ENCODE measurements at places on chromosomes 4 and X.

DNA sequence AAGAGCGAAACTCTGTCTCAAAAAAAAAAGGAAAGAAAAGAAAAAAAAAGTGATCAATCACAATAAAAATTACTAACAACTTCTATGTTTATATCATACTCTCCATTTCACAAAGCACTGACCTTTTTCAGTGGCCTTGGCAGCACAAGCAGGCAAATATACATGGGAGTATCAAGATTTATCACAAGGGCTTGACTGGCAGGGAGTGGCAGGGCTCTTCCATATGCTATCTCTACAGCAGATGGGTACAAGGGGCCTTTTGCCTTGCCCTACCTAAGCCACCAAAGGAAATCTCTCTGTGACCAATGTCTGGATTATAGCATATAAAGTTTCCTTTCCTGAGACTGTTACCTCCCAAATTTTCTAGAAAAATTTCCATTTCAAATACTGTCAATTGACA lies 24.4 kb downstream of the TSPAN5 start:
- DNase-seq, result no peak

GRCh38 chr4:122692641-122693520 lies 39.6 kb upstream of the BBS12 start:
- no peak for DNase-seq

- DNase-seq, result no peak
These were observed 694.0 kb downstream of the IL1RAPL1 start for GRCh38 chrX:29281078-29281742.

DNA sequence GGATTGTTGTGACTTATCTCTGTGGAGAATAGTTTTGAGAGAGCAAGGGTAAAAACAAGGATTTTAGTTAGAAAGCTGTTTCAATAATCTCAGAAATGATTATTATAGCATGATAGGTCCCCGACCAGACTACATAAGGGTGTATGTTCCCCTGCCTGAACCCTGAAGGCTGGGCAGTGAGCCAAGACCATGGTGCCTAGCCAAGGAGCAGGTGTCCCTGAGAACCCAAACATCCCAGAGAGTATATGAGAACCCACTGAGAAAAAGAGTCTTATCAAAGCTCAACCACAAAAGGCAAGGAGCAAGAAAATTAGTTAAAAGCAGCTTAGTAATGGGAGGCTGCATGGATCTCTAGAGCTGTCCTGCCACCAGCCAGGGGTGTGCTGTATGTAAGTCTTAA lies 94.9 kb upstream of the UNC5C start:
- no peak for DNase-seq

GRCh38 chr4:78222575-78223186 lies 165.6 kb downstream of the FRAS1 start:
- DNase-seq, result no peak

GRCh38 chr4:141255016-141255415 lies 34.3 kb downstream of the ZNF330 start:
- DNase-seq, result no peak

DNA sequence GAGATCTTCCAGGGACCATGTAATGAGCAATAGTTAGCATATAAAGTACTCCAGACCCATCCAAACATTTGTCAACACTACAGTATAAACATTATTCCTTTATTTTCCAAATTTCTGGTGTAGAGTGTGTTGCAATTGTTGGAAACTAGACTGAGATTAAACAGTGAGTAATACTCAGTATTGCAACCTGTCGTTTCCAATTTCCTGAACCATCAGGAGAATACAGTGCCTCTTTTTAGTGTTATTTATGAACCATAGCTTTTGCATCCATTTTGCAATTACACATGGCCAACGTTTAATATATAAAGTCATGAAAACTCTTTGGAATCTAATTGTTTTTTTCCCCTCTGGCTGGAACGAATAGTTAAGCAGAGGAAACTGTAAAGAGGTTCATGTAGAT lies 58.3 kb upstream of the DHRSX start:
- DNase-seq, result no peak

GRCh38 chr4:25976780-25977179 lies 62.8 kb downstream of the SMIM20 start:
- DNase-seq, result no peak

DNA sequence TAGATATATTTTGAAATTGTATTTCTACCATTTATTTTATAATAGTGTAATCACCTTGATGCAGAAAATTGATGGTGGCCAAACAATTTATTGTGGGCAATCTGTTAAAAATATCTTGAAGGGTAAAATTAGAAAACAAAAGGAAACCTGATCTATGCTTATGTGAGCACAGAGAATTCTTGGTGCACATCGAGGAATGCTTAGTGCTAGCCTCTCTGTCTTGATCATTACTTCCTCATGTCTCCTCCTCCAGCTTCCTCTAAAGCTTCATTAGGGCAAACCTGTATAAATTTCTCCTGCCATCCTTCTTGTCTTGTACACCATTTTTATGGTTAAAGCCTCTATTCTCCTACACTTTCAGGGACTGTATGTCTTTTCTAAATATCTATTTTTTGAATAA lies 725.8 kb downstream of the RAPGEF2 start:
- no peak for DNase-seq

DNA sequence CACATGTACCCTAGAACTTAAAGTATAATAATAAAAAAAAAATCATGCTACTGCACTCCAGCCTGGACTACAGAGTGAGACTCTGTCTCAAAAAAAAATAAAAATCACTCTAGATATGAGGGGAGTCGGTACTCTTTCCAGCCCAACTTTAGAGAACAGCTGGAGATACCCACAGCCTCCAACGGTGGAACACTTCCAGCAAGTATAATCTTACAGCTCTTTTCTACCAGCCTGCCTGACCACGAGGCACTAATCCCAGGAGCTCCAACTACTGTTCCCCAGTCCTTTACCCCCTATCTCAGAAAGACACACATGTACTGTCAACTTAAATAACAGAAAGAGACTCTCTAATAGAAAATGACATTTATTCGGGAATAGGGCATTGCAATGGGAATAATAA lies 46.8 kb downstream of the STEEP1 start:
- no peak for DNase-seq

GRCh38 chr4:53656421-53656981 lies 65.2 kb upstream of the LNX1 start:
- DNase-seq, result no peak

DNA sequence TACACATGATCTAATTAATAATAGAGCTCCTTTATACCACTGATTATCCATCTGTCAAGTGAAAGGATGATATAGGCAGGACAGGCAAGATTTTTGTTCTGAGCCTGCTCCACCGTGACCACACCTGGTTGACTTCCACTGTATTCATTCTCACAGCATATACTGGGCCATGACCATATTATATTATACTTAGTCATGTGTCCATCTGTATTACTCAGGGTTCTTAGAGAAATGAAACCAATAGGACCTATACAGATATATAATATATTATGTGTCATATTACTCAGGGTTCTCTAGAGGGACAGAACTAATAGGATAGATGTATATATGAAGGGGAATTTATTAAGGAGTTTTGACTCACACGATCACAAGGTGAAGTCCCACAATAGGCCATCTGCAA lies 675.1 kb downstream of the GRXCR1 start:
- DNase-seq, result no peak

DNA sequence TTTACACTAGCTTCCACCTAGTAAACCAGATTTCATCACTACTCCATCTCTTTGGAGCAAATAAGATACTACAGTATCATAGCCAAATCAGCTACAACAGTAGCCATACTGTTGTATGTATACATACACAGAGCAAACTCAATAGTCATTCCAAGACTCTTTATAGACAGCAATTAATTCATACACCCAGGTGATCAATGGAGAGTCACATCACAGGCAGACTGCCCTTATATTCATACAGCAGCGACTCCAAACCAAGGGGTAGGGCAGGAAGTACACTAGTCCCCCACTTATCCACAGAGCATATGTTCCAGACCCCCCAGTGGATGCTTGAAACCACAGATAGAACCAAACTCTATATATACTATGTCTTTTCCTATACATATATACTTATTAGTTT lies 76.6 kb downstream of the FBXW7 start:
- no peak for DNase-seq

DNA sequence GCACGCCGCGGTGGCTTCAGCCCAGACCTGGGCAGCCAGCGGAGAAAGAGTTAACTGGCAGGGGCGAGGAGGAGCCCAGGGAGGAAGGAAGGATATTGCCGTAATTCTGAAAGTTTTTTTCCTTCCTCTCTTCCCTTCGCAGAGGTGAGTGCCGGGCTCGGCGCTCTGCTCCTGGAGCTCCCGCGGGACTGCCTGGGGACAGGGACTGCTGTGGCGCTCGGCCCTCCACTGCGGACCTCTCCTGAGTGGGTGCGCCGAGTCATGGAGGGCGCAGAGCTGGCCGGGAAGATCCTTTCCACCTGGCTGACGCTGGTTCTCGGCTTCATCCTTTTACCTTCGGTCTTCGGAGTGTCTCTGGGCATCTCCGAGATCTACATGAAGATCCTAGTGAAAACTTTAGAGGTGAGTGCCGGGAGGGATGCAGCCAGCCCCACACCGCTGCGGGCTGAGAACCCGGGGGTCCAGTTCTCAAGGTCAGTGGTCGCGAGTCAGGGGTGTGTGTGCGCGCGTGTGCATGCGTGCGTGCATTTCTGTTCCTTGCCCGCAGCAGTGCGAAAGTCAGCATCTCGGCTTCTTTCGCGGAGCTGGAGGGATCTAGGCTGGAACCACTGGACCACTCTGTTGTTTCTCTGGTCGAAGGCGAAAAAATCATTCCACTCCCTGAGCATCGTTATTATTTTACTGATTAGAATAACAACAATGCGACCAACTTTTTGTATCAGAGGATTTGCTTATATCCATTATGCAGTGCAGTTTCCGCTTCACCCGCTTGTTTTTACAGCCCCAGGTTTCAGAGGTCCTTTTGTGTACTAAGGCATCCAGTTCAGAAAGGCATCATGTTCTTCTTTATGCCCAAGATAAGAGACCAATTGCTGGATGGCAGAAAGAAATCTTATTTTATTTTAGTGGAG lies 709 bp downstream of the GPAT3 start:
- DNase-seq, result no peak

DNA sequence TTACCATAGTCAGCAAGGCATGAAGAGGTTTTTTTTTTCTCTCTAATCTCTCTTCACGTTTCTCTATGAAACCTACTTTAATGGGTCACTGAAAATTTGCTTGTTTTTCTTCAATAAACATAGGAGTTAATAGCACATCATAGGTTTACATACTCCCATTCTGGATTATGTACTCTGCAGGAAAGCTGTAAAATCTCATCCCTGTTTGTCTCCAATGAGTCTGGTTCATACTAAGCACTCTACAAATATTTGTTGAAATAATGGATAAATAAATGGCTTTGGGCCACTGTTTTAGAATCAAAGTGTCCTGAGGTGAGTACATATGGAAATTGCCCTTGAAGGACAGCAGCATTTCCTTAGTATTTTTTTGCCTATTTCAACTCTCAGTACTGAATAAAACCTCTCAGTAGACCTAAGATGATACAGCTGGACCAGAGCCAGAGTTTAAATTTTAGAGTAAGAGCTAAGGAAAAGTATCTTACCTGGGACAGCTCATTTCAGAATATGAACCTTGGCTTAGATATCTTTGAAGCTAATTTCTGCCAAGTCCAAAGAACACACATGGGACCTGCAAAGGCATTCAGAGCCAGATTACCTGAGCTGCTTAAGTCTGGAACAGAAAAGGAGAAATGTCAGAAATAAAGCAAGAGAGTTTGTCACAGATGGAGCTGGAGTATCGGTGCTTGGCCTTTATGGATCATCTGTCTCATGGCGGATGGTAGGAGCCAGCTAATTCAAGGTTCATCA lies 34.4 kb downstream of the PF4 start:
- no peak for DNase-seq

DNA sequence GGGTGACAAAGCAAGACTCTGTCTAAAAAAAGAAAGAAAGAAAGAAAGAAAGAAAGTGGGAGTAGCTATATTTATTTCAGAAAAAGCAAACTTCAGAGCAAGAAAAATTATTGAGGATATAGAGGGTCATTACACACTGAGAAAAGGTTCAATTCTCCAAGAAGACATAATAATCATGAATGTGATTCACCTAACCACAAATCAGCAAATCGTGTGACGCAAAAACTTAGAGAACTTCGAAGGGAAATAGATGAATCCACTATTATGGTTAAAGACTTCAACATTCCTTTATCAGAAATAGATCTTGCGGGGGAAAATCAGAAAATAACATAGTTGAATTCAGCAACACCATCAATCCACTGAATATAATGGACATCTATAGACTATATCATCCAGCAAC lies 219.3 kb upstream of the LDB2 start:
- DNase-seq, result no peak

- DNase-seq, result peak; percentile 59
These were observed at the start of gene ING2 for GRCh38 chr4:183504930-183505610. Gene ING2, plus strand, starts transcription at chr4:183505058. Its CDS starts 138 bp downstream, at chr4:183505196.

DNA sequence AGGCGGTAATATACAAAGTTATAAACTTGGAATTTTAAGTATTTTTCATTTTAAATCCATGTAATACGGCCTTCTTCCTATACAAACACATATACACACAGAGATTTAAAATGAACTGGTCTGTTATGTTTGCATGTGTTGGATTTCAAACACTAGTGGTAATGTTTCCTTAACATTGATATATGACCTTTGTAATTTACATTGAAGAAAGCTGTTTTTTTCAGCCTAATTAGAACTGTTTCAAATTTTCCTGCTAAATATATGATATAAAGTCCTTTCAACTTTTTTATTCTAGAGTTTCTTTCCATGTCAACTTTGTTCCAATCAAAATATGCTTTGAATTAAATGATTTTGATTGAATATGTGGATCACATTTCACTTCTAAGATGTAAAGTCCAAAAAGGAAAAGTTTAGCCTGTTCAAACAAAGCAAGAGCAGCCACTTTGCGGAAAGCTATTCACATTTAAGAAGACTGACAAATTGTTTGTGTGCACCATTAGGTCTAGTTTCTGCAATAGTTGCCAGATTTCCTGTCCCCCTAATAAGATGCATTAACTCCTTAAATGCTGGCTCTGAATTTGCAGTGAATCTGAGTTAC lies 226.0 kb upstream of the MAB21L2 start:
- no peak for DNase-seq

DNA sequence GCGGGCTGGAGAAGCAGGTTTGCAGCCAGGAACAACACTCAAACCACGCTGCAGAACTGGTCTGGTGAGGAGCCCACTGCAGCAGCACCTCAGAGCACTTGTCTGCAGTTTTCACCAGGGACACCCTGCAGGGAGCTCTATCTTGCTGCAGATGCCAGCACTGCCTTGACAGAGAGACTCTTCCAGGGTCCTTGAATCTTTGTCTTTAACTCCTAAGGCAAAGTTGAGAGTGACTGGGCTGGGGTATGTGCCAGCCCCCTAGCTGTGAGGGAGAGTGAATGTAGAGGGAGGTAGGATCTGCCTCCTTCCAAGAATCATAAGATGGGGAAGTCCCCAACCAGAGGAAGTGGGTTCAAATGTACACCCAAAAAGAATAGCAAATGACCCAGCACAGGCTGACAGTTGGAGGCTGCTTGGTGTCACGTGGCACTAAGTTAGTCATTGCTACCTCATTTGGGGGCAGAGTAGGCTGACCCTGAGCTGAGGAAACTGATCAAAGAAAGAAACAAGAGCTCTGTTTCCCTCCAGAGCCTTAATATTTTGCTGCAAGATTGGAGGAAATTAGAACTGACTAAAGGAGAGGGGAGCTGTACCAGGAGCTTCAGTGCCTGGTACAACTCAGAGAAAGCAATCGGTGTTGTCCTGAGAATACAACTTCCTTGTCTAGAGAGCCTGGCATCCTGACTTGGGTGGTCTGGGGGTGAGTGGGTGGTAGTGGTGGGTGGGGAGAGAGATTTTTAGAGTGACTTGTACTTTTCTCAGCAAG lies 28.2 kb upstream of the HUWE1 start:
- no peak for DNase-seq

GRCh38 chrX:135324463-135324862 lies 15.2 kb downstream of the ETDC start:
- no peak for DNase-seq
